Urinary bladder (tissue), 4 donors: ENCODE measurements at places on chromosomes 16 and 17. TPM values are rescaled to one million over a fixed set of nuclear protein-coding genes. Genes with fewer than 3 reads are reported as not detected.

GRCh38 chr17:82553210-82553930 lies 33.8 kb downstream of the FOXK2 start:
- no peak for DNase-seq

DNA sequence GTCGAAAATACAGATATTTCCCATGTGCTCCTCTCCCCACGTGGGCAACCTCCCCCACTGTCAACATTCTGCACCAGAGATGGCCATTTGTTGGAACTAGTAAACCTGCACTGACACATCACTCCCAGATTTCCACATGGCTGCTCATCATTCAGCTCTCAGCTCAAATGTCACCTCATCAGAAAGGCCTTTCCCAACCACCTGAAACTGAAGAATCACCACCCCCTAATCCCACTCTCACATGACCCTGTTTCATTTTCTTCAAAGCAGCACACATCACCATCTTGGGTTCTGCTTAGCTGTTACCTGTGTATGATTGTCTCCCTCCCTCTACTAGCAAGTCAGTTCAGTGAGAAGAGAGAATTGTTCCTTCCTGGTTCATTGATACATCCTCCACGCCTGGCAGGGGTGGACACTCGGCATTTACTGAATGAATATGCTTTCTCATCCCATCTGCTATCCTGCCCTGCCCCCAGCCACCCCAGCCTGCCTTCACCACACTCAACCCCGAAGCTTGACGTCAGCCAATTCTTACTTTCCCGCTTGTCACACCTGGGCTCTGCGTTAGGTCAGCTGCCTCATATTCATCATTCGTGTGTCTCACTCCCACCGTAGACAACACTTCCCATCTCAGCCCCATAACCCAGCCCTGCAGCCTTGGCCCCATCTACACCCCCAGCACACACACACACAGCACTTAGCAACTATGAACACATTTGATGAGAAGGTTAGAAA lies 1.5 kb downstream of the C17orf114 start:
- no peak for DNase-seq

- no peak for DNase-seq
Measured at GRCh38 chr17:42284024-42284369, 4.3 kb upstream of the STAT5A start.

The GDPD1 gene
- polyA plus RNA-seq, result 1.2 TPM

The NQO1 gene
- polyA plus RNA-seq, result 92.5 TPM

The ACSM2B gene
- 0.28 TPM for polyA plus RNA-seq
